ENCODE measurements at places on chromosomes 6 and 20. TPM values are rescaled to one million over a fixed set of nuclear protein-coding genes. Genes with fewer than 3 reads are reported as not detected.

DNA sequence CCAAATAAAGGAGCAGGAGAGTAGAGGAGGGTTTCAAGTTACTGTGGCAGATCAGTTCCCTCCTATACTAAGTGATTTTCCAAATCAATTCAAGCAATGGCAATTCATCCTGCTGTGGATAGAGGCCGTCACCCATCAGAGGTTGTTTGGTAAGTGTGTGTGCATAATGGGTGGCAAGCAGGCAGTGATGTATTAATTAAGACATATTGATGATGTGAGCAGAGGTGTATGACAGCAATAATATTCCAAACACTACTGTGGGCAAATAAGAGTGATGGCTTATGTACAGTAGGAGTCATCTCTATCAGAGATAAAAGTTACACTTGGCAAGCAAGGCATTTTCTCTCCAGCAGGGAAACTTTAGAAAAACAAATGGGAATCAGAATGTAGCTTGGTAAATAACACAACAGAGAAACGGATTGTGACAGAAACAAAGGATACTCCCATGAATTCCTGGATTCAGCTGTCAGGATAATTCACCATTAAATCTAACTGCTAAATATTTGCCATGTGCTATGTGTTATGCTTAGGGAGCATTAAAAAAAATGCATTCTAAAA is 196.3 kb downstream of the KHDC1L start:
- no peaks in the 10 kb centered on the region for H3K4me1 ChIP-seq
- H3K27me3 ChIP-seq = no peaks in the 10 kb centered on the region
- no peak overlapping the region for H3K4me3 ChIP-seq
- H3K36me3 ChIP-seq = no peaks in the 10 kb centered on the region
- no peak for DNase-seq

NAA20 gene
- polyA plus RNA-seq = 68.4 TPM

DNA sequence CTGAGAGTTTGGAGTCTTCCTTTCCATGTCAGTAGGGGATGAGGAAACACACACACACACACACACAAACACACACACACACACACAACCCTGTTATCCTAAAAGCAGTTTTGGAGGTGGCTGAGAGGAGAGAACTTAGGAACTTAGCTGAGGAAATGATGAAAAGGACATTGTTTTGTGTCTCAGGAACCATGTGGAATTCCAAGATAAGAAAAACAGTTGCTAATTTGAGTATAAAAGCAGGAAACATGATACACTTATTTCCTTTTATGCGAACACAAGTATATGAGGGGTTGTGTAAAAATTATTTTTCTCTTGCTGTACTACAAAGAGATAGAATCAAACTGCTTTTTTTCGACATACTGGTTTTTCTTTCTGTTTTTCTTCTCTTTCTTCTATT is at the start of gene MYCT1:
Gene MYCT1, plus strand, starts transcription at position 264 of the 400 bp plus-strand sequence. Its CDS starts 6 bp downstream, at position 270.
- DNase-seq = no peak
- peak within 1 kb of the TSS; percentile 74 for H3K27ac ChIP-seq
- no peaks in the 10 kb centered on the region for H3K27me3 ChIP-seq
- no peaks in the 10 kb centered on the region for H3K4me1 ChIP-seq
- no peaks in the 10 kb centered on the region for H3K36me3 ChIP-seq
- H3K4me3 ChIP-seq = peak within 1 kb of the TSS; percentile 11

SLC22A7 gene
- polyA plus RNA-seq = not detected

SLC17A2 gene
- not detected for polyA plus RNA-seq

DNA sequence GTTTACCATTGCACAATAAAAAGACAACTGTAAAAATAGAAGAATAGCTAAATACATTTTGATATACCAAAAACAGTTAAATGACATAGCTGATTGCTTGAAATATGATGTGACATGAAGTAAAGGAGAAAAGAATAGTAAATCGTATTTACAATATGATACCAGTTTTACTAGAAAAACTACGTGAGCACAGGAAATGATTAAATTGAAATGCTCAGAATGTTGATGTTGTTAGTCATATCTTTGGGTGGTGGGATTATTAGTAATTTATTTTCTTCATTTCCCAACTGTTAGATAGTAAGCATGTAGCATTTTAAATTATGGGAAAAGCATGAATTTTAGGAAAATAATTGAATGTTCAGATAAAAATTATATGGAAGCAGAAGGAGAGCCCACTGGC is 268.3 kb upstream of the TAB2 start:
- DNase-seq = no peak
- H3K4me1 ChIP-seq = peaks cover 27% of the 10 kb centered on the region
- no peak overlapping the region for H3K4me3 ChIP-seq
- H3K36me3 ChIP-seq = no peaks in the 10 kb centered on the region
- H3K27ac ChIP-seq = no peak overlapping the region
- no peaks in the 10 kb centered on the region for H3K27me3 ChIP-seq
